ENCODE measurements at places on chromosomes 16 and 17. TPM values are rescaled to one million over a fixed set of nuclear protein-coding genes. Genes with fewer than 3 reads are reported as not detected.

DNA sequence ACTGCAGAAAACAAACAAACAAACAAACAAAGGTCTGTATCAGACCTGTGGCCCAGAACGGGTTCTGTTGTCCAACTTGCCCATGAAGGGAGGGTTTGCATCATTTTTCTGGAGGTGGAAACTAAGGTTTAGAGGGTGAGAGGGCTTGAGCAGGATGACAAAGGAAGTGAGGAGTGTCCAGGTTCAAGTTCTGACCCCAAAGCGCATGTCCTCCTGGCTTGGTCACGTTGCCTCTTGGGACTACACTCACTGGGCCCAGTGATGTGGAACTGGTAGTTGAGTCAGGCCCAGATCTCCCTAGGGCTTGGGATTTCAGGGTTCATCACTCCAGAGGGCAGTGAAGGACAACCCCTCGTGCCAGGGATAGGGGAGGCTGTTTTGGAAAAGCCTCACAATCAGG lies 1.8 kb downstream of the SREBF1 start:
- DNase-seq, result no peak

DNA sequence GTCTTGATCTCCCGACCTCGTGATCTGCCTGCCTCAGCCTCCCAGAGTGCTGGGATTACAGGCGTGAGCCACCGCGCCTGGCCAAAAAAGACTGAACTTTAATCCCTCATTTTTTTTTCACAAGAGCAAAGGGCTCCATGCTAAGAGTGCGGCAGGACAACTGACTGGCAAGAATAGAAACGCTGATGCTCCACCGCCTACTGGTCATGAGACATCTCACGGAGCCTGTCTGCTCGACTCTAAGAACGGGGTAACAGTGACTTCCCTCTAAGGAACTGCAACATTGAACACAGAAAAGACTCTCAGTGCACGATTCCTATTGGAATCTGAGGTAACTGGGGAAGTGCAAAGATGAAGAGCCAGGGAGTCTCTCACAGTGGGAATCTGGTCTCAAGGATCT lies 23.9 kb downstream of the HIGD1B start:
- no peak for DNase-seq

Gene PIK3R6
- 0.56 TPM for total RNA-seq

Gene TP53TG3B
- not detected for total RNA-seq

GRCh38 chr17:7889166-7889955 lies 772 bp downstream of the CHD3 start:
- DNase-seq, result peak; percentile 49

Gene SBK1
- total RNA-seq, result 22.9 TPM

GRCh38 chr17:76720941-76721340 lies 5.5 kb downstream of the JMJD6 start:
- no peak for DNase-seq

Gene NPIPB4
- total RNA-seq, result 104 TPM

DNA sequence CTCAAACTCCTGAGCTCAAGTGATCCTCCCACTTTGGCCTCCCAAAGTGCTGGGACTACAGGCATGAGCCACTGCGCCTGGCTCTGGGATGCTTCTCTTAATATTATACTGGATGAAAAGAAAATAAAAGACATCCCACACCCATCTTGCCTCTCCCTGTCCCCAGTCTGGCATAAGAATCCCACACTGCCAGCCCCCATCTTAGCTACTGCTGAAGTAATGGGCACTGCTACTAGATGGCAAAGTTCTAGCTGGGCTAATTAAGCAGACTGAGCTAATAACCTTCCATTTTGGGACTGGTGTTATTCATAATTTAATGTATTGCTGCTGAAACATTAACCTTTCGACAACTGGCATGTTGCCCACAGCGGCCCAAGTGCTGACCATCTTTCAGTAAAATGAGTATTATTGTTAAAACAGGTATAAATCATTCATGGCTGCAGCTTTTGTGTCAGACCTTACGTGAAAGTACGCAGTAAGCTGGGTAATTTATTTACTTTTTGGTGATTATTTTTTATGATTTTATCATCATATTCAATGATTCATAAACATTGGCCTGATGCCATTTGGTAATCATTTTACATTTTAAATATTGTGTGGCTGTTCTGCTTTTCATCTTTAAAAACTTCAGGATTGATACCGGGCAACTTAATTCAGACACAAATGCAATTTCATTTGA lies 47.4 kb upstream of the ZFHX3 start:
- DNase-seq, result no peak

- DNase-seq, result no peak
Observed at GRCh38 chr17:57001541-57001940, 23.6 kb downstream of the SCPEP1 start.

Gene OR2C1
- total RNA-seq, result not detected

- DNase-seq, result peak; percentile 61
Observed at GRCh38 chr17:44556832-44557606, at the start of gene FZD2. Gene FZD2, plus strand, starts transcription at chr17:44557484. Its CDS starts 205 bp downstream, at chr17:44557689.

Gene RASD1
- total RNA-seq, result 0.31 TPM

GRCh38 chr17:77354420-77354669 lies 213.6 kb downstream of the SEC14L1 start:
- DNase-seq, result no peak

Gene RHOT1
- 21.4 TPM for total RNA-seq

GRCh38 chr17:78362671-78363070 lies 2.8 kb upstream of the SOCS3 start:
- no peak for DNase-seq

DNA sequence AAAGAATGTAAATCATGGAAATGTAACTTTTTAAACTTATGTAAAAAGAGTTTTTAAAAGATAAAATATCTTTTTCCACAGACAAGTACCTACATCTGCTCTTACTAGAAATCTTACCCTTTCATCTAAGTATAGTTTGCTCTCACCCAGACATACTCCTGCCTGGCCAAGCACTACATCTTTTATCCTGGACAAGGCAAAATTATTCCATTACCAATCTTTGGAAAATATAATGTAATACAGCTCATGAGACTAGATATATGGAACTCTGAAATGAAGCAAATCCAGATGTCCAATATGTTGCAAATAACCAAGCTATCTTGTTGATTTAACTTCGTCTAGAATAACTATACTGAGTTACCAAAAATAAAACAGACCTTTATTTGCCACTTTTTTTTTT lies 50.0 kb downstream of the VMP1 start:
- DNase-seq, result no peak

Gene SMIM5
- total RNA-seq, result 1.1 TPM

Gene DLX4
- 0.36 TPM for total RNA-seq

GRCh38 chr17:58265902-58266875 lies 14.5 kb downstream of the MPO start:
- DNase-seq, result no peak

Gene ARHGAP23
- total RNA-seq, result 70.5 TPM

DNA sequence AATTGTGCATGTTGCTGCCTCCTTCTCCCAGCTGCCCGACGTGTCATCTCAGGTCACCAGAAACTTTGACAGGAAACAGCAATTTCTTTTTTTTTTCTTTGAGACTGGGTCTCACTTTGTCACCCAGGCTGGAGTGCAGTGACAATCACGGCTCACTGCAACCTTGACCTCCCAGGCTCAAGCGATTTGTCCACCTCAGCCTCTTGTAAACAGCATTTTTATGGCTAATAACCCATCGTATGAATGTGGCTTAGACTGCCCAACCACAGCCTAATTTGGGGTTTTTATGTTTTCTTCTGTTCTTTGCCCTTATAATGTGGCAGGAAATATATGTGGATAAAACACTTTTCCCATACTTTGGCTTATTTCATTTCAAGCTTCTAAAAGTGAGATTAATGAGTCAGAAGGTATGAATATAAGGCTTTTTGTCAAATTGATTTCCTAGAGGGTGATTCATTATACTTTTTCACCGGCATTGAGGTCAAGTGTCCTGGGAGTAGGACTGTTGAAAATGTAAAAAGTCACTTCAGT lies 31.0 kb upstream of the SLC5A10 start:
- no peak for DNase-seq

- no peak for DNase-seq
Observed at GRCh38 chr17:47720196-47720595, 12.8 kb upstream of the TBX21 start.

GRCh38 chr16:23823475-23824384 lies 12.1 kb upstream of the PRKCB start:
- no peak for DNase-seq

DNA sequence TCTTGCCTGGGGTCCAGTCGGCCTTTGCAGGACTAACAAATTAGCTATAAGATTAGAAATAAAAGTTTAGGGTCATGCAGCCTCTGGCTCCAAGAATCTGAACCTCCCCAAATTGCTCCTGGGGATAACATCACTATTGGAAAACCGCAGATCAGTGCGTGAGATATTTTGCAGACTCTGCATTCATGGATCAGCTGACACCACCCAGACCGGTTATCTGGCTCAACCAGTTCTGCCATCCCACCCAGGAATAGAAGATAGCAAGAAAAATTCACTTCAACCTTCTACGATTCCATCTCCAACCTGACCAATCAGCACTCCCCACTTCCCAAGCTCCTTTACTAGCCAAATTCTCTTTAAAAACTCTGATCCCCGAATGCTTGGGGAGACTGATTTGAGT lies 4.3 kb upstream of the PGS1 start:
- no peak for DNase-seq

- no peak for DNase-seq
Observed at GRCh38 chr17:11252146-11252545, 11.1 kb downstream of the SHISA6 start.

GRCh38 chr17:44424828-44425461 lies 35.5 kb upstream of the ITGA2B start:
- DNase-seq, result no peak

DNA sequence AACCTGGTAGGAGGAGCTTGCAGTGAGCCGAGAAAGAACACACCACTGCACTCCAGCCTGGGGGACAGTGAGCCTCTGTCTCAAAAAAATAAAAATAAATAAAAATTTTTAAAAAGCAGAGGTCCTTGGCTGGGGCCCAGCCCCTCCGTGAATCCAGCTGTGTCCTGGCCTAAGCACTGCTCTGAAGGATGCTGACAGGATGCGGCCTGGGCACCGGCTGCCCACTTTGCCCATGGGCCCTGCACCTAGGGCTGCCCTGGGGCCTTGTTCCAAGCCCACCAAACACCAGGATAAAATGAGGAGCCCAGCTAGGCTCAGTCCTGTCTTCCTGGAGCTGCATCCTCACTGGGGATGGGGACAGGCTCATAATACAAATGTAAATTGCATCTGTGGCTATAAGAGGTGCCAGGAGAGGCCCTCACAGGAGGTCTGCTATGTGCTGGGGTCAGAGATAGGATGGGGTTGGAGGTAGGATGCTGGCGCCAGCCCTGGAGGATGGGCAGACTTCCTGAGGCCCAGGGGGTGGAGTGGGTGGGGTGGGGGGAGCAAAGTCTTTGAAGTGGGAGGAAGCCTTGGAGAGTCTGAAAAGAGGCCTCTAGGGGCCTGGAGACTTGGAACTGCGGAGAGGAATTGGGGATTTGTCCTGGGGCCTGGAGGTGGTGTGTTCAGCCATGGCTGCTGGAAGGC lies 6.2 kb downstream of the C16orf89 start:
- DNase-seq, result no peak

DNA sequence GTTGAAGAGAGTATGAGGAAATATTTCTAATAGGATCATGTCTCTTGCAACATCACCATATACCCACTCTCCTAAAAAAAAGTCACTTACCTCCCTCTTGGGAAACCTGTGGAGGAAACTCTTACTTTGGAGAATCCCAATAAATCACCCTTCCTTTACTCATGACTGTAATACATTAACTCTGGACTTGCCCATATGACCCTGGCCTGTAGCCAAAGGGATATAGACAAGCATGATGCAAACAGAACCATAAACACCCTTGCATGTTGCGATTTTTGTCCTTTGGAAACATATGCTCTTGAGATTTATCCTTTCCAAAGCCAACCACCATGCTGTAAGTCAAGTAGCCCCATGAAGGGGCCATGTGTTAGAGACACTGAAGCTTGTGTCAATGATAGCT lies 19.5 kb downstream of the CDH11 start:
- DNase-seq, result no peak

DNA sequence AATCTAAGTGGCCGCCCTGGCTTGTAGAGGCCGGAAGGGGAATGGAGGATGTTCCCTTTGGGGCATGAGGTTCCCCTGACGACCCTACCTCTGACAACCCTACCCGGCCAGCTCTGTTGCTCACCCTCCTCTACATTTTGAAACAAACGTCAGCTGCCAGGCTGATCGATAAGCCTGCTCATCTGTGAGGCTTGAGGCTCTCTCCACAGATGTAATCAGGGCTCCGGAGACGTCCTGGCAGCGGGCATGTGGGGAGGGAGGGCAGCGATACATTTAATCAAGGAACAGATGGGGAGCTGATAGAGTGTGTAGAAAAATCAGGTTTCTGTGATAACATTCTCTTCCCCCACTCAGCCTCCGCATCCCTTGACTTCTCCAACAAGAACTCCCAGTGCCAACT lies 212.3 kb upstream of the SDK2 start:
- DNase-seq, result no peak

DNA sequence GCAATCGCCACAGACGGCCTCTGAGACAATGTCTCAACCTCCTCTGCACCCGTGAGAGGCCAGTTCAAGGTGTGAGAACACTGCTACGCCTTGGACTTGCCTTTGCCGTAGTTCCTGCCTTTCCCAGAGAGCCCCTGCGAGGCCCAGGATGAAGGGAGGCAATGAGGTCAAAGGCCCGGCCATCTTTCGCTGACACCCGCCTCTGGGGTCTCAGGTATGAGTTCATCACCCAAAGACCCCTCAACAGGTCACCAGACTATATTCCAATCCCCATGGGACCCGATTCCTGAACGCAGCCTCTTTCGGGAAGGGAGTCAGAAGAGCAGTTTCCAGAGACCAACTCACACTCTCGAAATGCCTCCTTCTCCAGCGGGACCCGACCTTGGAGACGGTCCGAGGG lies 573.5 kb downstream of the KCNJ18 start:
- no peak for DNase-seq

- DNase-seq, result no peak
Observed at GRCh38 chr17:81354954-81355347, 40.3 kb upstream of the BAHCC1 start.

DNA sequence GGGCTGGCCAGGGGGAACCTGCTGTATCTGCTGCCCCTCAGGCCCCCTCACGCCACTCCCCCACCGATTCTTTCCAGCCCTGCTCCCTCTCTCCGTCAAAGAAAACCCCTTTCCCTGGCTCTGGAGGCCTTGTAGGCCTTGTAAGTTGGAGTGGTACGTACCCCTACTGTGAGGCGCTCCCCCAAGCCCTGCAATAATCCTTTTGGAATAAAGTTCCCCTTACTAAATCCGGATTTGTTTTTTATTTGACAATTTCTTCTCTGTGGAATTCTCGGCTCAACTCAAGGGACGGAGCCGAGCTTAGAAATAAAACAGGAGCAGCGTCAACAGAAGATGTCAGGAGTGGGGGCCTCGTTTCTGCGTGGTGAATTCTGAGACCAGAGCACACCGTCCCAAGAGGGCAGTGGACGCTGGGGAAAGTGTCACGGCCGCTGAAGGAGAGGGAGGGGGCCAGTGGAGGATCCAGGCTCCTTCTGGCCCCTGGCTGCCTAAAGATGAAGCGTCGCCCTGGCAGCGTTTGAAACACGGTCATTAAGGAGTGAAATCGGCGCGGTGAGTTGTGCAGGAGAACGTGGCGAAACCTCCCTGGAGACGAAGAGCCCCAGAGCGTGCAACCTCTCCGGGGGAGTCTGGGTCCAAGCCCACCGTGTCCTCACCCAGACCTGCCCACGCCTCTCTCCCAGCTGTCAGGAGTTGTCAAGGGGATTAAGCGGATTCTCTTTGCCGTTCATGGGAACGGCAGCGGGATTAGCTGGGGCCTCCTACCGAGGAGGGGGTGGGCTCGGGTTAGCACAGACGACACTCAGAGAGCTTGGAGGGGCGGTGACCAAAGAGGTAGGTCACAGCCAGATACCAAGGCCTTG lies 47.0 kb downstream of the SLC7A5 start:
- no peak for DNase-seq

Measured in endothelial cell (in vitro differentiated cells).